Pericardium fibroblast (primary cell): ENCODE measurements at places on chromosomes 7 and 10. TPM values are rescaled to one million over a fixed set of nuclear protein-coding genes. Genes with fewer than 3 reads are reported as not detected.

Gene PCDH15
- total RNA-seq, result not detected in 2 replicates

Gene ZNF736
- total RNA-seq, result 2.0 and 12.5 TPM in 2 replicates

Gene PNLIPRP2
- total RNA-seq, result not detected in 2 replicates

Gene REPIN1
- total RNA-seq, result 54.8 and 57.9 TPM in 2 replicates

Gene GNGT1
- not detected in 2 replicates for total RNA-seq

Gene MALSU1
- total RNA-seq, result 28.3 and 62.8 TPM in 2 replicates

Gene TMEM254
- 11.6 and 11.9 TPM in 2 replicates for total RNA-seq

Gene VAX1
- total RNA-seq, result not detected in 2 replicates

Gene CRHR2
- total RNA-seq, result not detected in 2 replicates

Gene BTBD16
- total RNA-seq, result not detected in 2 replicates

Gene MPP7
- total RNA-seq, result 0.51 TPM in 1 of 2 replicates, not detected in the other

Gene NACAD
- total RNA-seq, result 1.6 and 3.9 TPM in 2 replicates

Gene STEAP4
- total RNA-seq, result 4.9 TPM in 2 replicates

Gene SLC35G1
- total RNA-seq, result 2.2 and 3.6 TPM in 2 replicates

Gene CC2D2B
- not detected in 2 replicates for total RNA-seq

Gene CARD11
- 0.26 and 0.70 TPM in 2 replicates for total RNA-seq

Gene CRPPA
- 0.93 and 0.94 TPM in 2 replicates for total RNA-seq

Gene ZNF277
- 28.9 and 49.6 TPM in 2 replicates for total RNA-seq

Gene CALY
- not detected in 2 replicates for total RNA-seq

Gene TSPAN33
- 0.47 and 2.2 TPM in 2 replicates for total RNA-seq

Gene PCGF6
- total RNA-seq, result 6.1 and 9.2 TPM in 2 replicates

Gene PVRIG
- total RNA-seq, result not detected in 2 replicates

Gene TDRD1
- total RNA-seq, result 0.23 TPM in 1 of 2 replicates, not detected in the other

Gene CALHM3
- 0.58 TPM in 1 of 2 replicates, not detected in the other for total RNA-seq

Gene CAPZA2
- 73.8 and 119 TPM in 2 replicates for total RNA-seq

Gene ADAP1
- 5.8 and 9.0 TPM in 2 replicates for total RNA-seq

Gene DPP6
- total RNA-seq, result 0.35 and 0.43 TPM in 2 replicates

Gene MAGI2
- total RNA-seq, result 4.0 and 6.3 TPM in 2 replicates

Gene ACHE
- 0.35 and 1.6 TPM in 2 replicates for total RNA-seq

Gene RET
- 0.35 and 3.0 TPM in 2 replicates for total RNA-seq

Gene LFNG
- 7.7 and 7.9 TPM in 2 replicates for total RNA-seq

Gene BHLHA15
- total RNA-seq, result 0.26 and 0.70 TPM in 2 replicates

Gene SEMA3E
- total RNA-seq, result under 0.01 and 0.09 TPM in 2 replicates

Gene SLK
- total RNA-seq, result 23.8 and 34.3 TPM in 2 replicates

Gene PKD2L1
- not detected in 2 replicates for total RNA-seq

Gene CISD1
- 12.3 and 19.0 TPM in 2 replicates for total RNA-seq

Gene LRRN3
- total RNA-seq, result 2.9 and 8.2 TPM in 2 replicates

Gene PDK4
- total RNA-seq, result 6.4 and 11.6 TPM in 2 replicates

Gene GDF10
- under 0.01 TPM in 1 of 2 replicates, not detected in the other for total RNA-seq

Gene CCL24
- total RNA-seq, result not detected in 2 replicates

Gene CAMK1D
- total RNA-seq, result 1.3 and 1.6 TPM in 2 replicates

Gene CRCP
- total RNA-seq, result 19.2 and 36.4 TPM in 2 replicates

Gene FOXI2
- total RNA-seq, result not detected in 2 replicates

Gene ASB10
- not detected in 2 replicates for total RNA-seq

Gene PSD
- 6.4 and 12.1 TPM in 2 replicates for total RNA-seq

Gene CH25H
- total RNA-seq, result 0.23 and 1.6 TPM in 2 replicates

Gene HIPK2
- total RNA-seq, result 17.0 and 28.3 TPM in 2 replicates

Gene EVX1
- total RNA-seq, result not detected in 2 replicates

Gene BTRC
- total RNA-seq, result 6.3 and 9.3 TPM in 2 replicates

Gene MRPS17
- total RNA-seq, result 12.0 and 12.9 TPM in 2 replicates

Gene ACBD7
- 0.47 and 2.5 TPM in 2 replicates for total RNA-seq

Gene SPDYE6
- not detected in 2 replicates for total RNA-seq

Gene ARHGAP22
- total RNA-seq, result 6.0 and 7.9 TPM in 2 replicates

Gene TSPAN12
- 0.51 and 5.5 TPM in 2 replicates for total RNA-seq

Gene CYP2C18
- not detected in 2 replicates for total RNA-seq

Gene GIMAP7
- not detected in 2 replicates for total RNA-seq

Gene PHYHIPL
- total RNA-seq, result not detected in 2 replicates

Gene ZNF503
- 23.7 and 54.5 TPM in 2 replicates for total RNA-seq

Gene TYW1B
- 0.82 and 5.3 TPM in 2 replicates for total RNA-seq
